Activated T-helper 1 cell treated with Interleukin-2 at 50 U/mL for 16 hours (primary cell): ENCODE measurements at places on chromosomes 2 and 18.

GRCh38 chr2:203610558-203610957 is 75.5 kb upstream of the RAPH1 start:
- DNase-seq = no peak

DNA sequence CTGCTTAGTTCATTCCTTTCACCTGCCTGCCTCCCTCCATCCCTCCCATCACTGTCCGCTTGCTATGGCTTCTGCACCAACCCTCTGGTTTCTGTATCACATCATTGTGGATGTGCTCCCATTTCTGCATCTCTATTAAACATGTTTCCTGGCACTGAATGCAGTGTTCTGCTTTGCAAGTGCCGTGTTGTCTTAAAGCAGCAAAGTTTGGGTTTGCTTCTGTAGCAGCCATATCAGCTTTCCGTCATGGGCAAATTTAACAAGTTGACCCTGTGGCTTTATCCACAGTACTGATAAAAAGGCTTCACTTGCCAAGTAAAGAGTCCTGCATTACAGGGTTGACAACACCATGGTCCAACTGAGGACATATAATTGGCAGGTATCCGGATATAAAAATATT is 165.5 kb downstream of the PTGR3 start:
- no peak for DNase-seq

DNA sequence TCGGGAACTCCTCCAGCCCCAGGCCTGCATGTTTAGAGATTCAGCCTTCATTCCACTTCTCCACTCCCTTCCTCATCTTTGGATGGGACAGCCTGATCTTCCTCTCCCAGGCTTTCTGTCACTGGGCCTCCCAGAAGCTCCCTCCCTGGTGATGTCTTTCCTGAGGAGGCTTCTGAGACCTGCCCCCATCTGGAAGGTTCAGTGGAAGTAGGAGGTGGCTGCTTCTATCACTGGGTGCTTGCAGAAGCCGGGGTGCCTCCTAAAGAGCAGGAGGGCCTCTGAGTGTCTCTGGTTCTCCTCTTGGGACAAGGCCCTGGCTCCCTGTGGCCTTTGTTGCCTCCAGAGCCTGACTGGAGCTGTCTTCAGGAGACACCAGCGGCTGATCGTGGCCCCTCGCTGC is 108.7 kb downstream of the CELF4 start:
- no peak for DNase-seq

- no peak for DNase-seq
Observed at GRCh38 chr2:96185516-96185915, 23.1 kb downstream of the STARD7 start.

DNA sequence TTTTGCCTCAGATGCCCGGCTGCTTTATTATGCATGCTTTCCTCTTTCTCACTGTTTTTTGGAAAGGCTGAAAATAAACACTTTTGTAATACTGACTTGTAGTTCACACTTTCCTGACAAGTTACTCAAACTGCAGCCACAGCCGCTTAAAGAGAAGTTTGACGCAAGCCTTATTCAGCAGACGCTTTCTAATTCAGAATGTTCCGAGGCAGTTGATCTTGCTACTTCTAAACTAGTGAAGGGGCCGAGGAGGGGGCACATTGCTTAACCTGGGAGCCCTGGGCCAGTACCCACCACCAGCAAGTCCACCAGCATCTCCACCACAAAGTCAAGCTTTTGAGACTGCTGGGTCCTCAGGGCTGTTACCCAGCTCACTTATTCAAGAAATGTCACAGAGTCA is 71.8 kb upstream of the SPRED2 start:
- DNase-seq = no peak

DNA sequence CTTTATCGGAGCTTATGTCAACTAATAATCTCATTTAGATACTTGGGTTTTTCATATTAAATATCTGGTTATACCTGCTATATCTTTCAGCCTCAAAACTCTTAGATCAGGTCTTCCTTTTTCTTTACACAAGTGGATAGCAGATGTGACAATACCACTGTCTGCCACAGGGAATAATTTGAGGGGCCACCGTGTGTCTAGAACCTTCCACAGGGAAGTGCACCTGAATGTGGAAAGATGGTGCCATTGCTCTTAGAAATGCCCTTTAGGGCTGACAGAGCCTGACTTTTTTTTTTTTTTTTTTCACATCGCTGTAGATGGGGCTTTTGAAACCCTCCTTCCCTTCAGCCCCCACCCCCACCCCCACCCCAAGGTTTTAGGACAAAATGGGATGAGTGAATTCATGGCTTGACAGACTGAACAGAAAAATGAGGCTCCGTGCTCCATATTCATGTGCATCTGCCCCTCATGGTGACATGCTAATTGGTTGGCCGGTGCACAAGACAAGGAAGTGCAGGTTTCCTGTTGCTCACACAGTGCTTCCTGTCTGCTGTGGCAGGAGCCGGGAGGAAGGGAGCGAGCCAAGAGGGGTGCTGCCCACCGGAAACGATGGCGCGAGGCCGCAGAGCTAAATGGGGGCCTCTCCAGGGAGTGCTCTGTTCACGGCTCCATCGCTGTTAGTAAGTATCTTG is 246.0 kb downstream of the LDLRAD4 start:
- DNase-seq = peak; percentile 60

DNA sequence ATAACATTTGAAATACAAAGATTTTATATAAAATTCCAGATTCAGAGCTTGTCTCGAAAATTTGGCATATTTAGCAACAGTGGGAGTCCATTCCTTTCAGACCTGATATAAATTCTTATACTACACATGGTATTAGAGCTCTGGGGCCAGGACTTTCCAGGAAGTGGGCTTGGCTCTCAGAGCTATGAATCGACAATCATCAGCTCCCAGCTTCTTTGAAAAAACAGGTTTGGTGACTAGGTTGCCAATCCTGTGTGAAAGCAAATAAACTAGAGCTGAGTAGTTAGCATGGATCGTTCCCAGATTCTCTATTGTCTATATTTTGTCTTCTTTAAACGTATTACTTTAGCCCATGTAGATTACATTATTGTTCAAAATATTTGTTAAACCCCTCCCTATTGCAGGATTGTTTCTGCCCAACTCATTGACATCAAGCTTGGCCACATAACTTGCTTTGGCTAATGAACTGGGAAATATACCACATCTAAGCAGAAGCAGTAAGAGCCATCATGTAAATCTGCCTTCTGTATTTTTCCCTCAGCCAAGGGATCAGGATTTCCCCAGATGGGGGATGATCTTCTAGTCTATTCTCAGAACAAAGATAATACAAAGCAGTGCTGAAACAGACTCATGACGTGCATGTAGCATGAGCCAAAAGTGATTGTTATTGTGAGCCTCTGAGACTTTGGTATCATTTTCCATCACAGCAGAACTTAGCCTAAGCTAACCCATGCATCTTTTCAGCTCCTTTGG is 105.4 kb downstream of the KCNH7 start:
- no peak for DNase-seq
